DMS 273 treated with DMSO at 0.1 percent for 48 hours (cell line): ENCODE measurements at places on chromosomes 13 and 19.

DNA sequence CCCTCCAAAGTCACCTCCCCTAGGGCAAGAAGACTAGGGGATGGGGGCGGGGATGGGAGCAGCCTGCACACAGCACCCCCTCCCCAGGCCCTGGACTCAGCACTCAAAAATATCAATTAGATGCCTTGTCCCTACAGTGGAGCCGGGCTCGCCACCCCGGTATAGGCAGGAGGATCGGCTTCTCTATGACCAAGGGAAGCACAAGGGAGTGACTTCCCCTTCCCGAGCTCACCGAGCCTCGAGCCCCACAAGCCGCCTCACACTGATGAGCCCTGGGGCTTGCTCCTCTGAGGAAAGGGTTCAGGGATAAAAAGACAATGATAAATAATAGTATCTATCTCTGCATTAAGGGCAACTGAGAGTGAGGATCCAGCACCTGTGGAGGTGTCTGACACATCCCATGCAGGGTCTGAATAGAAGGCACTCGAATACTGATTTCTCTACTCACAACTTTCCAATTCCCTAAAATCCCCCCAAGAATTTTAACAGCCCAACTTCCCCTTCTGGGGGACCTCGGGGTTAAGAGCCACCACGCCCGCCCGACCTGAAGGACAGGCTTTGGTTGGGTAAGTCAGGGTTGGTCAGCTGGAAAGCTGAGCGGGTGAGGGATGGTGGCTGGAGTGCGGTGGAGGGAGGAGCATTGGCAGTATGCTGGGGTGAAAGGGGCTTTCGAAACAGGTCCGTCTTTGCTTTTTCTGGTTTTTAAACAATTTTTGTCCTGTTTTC is 51.3 kb downstream of the STK24 start:
- DNase-seq = no peak

GRCh38 chr13:99250982-99251825 is 7.0 kb downstream of the GPR18 start:
- DNase-seq = no peak

DNA sequence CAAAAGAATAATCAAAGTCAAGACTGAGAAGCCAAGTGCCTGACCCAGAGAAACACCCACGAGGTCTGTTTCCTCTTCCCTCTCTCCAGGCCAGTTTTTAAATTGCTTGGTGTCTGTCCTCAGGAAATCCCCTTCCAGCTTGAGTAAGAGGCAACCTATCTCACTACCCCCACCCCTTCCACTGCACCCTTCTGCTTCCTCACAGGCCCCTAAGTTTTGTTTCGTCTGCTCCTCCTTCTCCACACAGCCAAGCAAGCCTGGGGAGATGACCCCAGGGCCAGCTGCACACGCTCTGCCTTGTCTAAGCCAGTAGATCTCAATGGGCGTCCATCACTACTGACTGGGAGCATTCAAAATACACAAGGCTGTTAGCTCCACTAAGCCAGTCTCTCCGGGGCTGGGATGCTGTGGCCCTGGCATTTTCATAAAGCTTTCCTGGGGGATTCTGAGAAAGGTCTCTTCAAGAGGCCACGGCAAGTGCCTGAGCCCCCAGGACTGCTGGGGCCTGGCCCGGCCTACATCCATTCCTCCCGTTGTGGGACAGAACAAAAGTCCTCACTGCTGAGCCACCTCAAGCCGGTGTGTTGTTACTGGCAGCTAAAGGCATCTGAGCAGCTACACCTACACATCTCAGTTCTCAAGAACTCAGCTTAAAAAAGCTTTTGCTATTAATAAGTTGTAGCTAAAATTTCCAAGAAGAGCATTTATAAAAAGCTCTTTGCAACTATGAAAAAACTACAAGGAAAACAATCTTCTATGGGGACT is 14.9 kb upstream of the IL4I1 start:
- no peak for DNase-seq

- DNase-seq = no peak
Observed at GRCh38 chr13:85091631-85092234, 707.5 kb downstream of the SLITRK6 start.

DNA sequence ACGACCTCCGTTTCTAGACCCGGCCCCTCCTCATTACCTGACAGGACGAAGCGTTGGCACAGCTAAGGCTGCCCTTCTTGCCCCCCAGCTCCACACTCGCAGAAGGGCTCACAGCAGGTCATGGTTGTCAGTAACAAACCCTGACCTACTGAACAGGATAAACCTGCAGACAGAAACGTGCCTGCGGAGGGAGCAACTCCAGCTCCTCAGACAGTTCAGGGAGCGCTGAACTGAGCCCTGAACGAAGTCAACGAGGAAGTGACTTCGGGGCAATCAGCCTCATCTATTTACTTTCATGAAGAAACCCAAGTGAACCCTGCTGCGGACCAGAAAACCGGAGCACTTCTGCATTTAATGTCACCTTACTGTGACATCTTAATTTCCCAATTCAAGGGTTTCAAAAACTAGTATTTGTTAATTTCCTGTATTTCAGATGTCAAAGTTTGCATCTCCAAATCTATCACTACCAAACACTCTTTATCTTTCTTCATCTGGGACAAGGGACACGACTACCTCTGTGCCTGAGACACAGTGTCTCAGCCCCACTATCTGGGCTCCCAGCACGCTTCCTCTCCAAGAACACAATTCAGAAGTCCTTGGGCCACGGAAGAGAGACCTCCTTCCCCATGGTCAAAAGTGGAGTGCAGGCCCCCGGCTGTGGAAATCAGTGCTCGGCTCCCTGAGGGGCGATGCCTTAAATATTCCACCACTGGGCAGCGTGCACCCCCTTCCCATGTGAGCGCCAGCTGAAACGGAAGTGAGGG is 40.2 kb downstream of the CARS2 start:
- DNase-seq = no peak

GRCh38 chr13:66375756-66376155 is 854.4 kb downstream of the PCDH9 start:
- no peak for DNase-seq
